ENCODE measurements at places on chromosomes 3 and 15.

GRCh38 chr15:35863655-35864054 is 317.7 kb upstream of the DPH6 start:
- no peak for DNase-seq

DNA sequence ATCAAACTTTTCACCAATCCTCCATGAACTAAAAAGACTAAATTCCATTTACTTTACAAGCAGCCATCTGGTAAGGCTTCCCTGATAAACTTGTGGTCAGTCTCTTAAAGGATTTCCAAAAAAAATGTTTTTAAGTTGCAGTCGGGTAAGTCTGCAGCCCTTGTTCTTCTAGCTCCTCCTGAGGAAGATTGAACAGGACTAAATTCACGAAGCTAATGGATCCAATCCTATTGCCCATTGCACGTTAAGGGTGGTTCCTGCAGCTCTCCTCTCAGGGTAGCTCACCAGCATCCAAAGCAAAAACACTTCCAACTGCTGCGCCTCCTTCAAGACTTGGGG is 2.8 kb downstream of the HES1 start:
- DNase-seq, result no peak

GRCh38 chr3:137106612-137107240 is 148.9 kb downstream of the IL20RB start:
- no peak for DNase-seq

DNA sequence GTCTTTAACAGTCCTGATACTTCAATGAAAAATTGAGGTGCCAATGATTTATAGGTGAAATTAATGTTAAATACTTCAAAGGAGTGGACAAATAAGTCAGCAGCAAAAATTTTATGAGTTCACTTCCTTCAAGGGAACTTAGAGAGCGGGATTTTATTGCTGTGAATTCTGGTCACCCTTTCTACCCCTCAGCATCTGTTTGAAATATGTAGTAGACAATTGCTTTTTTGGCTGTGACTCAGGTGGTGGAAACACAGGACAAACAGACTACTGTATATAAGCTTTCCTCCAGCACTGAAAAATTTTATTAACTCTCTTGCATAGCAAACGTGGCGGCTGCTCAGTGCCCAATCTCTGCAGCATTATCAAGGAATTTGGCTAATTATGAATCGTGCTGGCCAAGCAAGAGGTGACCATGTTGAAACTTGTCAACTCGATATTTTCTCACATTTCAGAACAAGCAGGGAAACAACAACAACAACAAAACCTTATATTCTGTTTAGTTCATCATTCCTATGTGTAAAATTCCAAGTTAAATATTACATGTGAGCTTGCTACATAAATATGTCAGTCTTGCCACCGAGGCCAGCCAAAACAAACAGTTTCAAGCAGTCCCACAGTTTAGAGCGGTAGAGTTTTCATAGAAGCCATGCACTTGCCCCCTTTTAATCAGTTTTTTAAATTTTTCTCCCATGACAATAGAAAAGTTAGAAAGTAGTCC is 420.2 kb downstream of the FOXP1 start:
- DNase-seq, result peak; percentile 5

- no peak for DNase-seq
Measured at GRCh38 chr15:94460624-94461023, 229.3 kb downstream of the MCTP2 start.

DNA sequence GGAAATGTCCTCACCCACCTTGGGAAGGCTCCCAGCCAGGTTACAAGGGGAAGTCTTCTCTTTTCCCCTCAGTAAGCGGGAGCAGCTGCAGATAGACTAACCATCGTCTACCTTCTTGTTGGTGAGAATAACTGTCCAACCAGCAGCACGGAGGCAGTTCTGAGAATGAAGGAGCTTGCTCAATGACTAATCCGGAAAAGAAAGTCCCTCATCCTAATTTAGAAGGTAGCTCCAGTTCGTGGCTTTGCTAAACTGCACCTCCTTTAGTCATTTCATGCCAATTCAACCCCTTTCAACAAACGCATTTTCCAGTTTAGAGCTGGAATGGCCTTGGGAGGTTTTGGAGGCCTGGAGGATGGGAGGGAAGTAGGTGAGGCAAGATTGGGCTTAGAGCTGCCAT is 527.4 kb upstream of the PROK2 start:
- DNase-seq, result no peak

Data from AG08395 (cell line).